ENCODE measurements at places on chromosomes 6 and 20.

- no peak for DNase-seq
Observed at GRCh38 chr6:167678102-167679101, 148.3 kb upstream of the AFDN start.

DNA sequence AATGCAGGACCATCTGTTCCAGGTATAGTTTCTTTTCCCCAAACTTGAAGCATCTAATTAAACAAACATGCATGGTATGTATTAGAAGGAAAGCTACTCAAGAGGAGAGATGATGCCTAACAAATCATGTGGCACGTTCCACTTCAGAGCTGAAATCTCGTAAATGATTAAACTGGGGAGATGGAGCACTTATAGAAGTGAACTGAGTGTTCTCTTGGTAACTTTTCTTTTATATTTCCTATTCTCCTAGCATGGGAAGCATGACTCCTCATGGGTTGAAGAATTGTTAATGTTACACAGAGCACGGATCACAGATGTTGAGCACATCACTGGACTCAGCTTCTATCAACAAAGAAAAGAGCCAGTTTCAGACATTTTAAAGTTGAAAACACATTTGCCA lies 61.1 kb downstream of the CCN2 start:
- no peak for DNase-seq

GRCh38 chr20:58091810-58092209 lies 136.6 kb downstream of the ANKRD60 start:
- DNase-seq, result no peak

DNA sequence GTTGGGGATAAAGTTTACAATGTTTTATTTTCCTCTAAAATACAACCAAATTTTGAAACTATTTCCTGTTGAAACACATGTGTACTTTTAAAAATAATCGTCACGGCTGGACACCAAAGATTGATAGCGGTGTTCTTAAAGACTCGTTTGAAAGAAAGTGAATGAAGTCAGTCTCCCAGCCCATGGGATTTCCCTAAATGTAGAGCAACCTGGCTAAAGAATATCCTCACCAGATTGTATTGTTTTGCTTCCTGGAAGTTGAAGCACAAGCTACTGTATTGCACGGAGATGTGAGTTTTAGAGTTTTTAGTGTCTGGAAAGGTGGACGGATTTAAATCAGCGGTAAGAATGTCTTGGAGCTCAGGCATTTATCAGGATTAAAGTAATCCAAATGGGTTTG lies 189.5 kb downstream of the THBS2 start:
- DNase-seq, result no peak

DNA sequence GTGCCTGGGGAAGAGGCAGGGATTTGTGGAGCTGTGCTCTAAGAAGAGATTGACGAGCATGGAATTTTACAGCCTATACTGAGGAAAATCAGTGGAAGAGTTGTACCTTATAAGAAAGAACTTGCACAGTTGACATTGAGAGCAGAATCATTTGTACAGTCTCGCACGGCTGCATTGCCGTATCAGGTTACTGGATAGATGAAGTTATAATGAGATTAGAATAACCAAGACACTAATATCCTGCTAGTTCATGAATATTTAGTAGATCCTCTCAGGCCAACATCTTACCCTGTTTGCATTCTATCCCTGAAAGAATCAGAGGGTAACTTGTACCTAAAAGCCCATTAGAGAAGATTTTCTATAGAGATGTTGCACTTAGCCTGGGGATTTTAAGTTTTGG lies 447.1 kb downstream of the PREX1 start:
- DNase-seq, result no peak

Data from stimulated activated CD4-positive, alpha-beta T cell treated with anti-CD3 and anti-CD28 coated beads, Interleukin-1b, Interleukin-23, amount 100 ng/mL, for 1 hour (primary cell).